ENCODE measurements at places on chromosomes 2 and 18.

GRCh38 chr2:163667064-163667887 is 68.5 kb downstream of the FIGN start:
- H3K36me3 ChIP-seq, result peaks cover 8% of the 10 kb centered on the region
- no peak overlapping the region for H3K4me3 ChIP-seq
- H3K27ac ChIP-seq, result peak overlapping the region; percentile 57
- DNase-seq, result no peak
- no peaks in the 10 kb centered on the region for H3K27me3 ChIP-seq
- H3K4me1 ChIP-seq, result peaks cover 58% of the 10 kb centered on the region

- no peaks in the 10 kb centered on the region for H3K36me3 ChIP-seq
- H3K27me3 ChIP-seq, result peaks cover 7% of the 10 kb centered on the region
- H3K4me1 ChIP-seq, result peaks cover 29% of the 10 kb centered on the region
- H3K27ac ChIP-seq, result no peak overlapping the region
- no peak for DNase-seq
These were observed 3.1 kb upstream of the EXOC6B start for GRCh38 chr2:72828840-72829507.

GRCh38 chr2:4012197-4012596 is 308.8 kb downstream of the DCDC2C start:
- H3K27me3 ChIP-seq, result no peaks in the 10 kb centered on the region
- no peak for DNase-seq
- no peaks in the 10 kb centered on the region for H3K36me3 ChIP-seq
- no peak overlapping the region for H3K27ac ChIP-seq

GRCh38 chr18:76962851-76963250 is 140.5 kb downstream of the ZNF236 start:
- DNase-seq, result no peak
- peaks cover 6% of the 10 kb centered on the region for H3K4me1 ChIP-seq
- no peak overlapping the region for H3K27ac ChIP-seq
- no peaks in the 10 kb centered on the region for H3K27me3 ChIP-seq
- no peak overlapping the region for H3K4me3 ChIP-seq

GRCh38 chr2:54609241-54609640 is 114.2 kb upstream of the EML6 start:
- DNase-seq, result no peak
- peak overlapping the region; percentile 25 for H3K27ac ChIP-seq
- H3K4me1 ChIP-seq, result peaks cover 75% of the 10 kb centered on the region
- no peaks in the 10 kb centered on the region for H3K27me3 ChIP-seq

GRCh38 chr2:1406434-1406833 is 6.8 kb upstream of the TPO start:
- no peaks in the 10 kb centered on the region for H3K36me3 ChIP-seq
- DNase-seq, result no peak
- peaks cover 16% of the 10 kb centered on the region for H3K27me3 ChIP-seq
- H3K4me1 ChIP-seq, result no peaks in the 10 kb centered on the region

DNA sequence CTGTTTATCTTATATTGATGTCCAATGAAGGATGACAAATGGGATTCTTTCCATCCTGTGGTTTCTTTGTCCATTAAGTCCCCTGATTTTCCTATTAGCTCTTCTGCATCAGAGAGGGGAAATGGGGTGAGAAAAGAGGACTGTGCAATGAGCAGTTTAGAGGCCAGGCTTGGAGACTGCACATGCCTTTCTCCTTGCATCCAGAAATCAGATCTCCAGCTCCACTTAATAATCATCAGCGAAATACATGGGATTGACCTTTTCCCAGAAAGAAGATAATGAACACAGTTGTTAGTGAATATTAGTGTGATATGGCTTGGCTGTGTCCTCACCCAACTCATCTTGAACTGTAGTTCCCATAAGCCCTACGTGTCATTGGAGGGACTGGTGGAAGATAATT is 697.4 kb downstream of the CBLN2 start:
- H3K36me3 ChIP-seq, result no peaks in the 10 kb centered on the region
- no peaks in the 10 kb centered on the region for H3K27me3 ChIP-seq
- H3K27ac ChIP-seq, result no peak overlapping the region
- H3K4me3 ChIP-seq, result no peak overlapping the region
- no peaks in the 10 kb centered on the region for H3K4me1 ChIP-seq

- H3K27ac ChIP-seq, result no peak overlapping the region
- H3K27me3 ChIP-seq, result peaks cover 5% of the 10 kb centered on the region
- H3K4me1 ChIP-seq, result no peaks in the 10 kb centered on the region
- no peak for DNase-seq
- no peaks in the 10 kb centered on the region for H3K36me3 ChIP-seq
These were observed 229.9 kb downstream of the ALK start for GRCh38 chr2:29691391-29691950.

DNA sequence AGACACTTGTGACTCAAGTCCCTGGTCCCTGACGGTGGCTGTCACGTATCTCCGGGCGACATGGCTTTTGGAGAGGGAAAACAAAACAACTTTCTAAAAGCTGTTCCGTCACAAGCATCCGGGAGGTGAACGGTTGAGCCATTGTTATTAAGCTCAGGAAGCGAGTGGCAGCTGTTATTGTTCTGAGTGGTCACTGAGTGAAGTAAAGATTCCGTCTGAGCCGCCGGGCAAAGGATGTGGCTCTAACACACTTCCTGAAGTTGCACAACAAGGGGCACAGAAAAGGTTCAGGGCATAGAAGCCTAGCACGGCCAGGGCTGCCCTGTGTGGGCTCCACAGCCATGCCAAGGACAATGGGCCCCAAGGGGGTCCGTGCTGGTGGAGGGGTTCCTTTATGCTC is 24.3 kb downstream of the INPP5D start:
- no peak overlapping the region for H3K27ac ChIP-seq
- H3K27me3 ChIP-seq, result peaks cover 12% of the 10 kb centered on the region
- H3K4me1 ChIP-seq, result peaks cover 6% of the 10 kb centered on the region
- no peak overlapping the region for H3K4me3 ChIP-seq
- no peaks in the 10 kb centered on the region for H3K36me3 ChIP-seq

DNA sequence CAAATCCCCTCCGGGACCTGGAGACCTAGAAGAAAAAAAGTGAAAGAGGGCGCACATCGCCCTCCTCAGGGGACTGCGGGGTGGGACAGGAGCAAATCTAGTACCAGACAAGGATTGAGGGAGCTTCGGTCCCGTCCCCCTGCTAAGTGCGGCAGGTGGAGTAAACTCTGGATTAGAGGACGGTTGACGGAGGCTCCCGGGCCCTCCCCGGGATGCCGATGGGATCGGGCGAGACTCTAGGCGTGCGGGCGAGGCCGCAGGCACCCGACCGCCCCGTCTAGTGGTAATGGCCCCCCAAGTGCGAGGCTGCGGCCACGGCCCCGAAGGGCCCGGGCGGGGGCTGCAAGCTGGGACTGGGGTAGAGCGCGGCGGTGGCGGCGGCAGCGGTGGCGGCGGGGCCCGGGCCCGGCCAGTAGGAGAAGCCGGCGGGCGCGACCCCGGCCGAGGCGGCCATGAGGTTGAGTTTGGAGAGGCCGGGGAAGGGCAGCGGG is 3.5 kb downstream of the FEV start:
- H3K27ac ChIP-seq, result no peak overlapping the region
- no peak for DNase-seq
- H3K4me3 ChIP-seq, result peak overlapping the region; percentile 33
- H3K27me3 ChIP-seq, result peaks cover 62% of the 10 kb centered on the region
- peaks cover 2% of the 10 kb centered on the region for H3K36me3 ChIP-seq

- no peak for DNase-seq
- H3K27ac ChIP-seq, result no peak overlapping the region
- peaks cover 7% of the 10 kb centered on the region for H3K4me1 ChIP-seq
- peaks cover 7% of the 10 kb centered on the region for H3K36me3 ChIP-seq
- H3K4me3 ChIP-seq, result peak overlapping the region; percentile 12
- peaks cover 80% of the 10 kb centered on the region for H3K27me3 ChIP-seq
These were observed 10.6 kb upstream of the HOXD4 start for GRCh38 chr2:176140513-176141317.

DNA sequence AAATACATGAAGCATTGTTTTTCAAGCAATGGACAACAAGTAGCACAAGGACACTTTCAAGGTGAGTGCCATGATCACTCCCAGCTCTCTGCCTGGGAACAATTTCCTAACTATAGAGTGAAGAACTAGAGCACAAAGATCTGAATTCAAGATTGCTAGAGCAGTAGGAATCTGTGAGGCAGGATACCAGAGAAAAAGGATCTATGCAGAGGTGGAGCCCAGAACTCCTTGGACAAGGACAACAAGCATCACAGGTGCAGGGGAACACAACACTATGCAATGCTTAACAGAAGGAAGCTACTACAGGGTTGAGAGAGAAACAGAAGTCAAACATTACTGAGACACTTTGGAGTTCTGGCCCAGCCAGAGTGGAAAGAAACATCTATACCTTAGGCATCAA is 24.7 kb downstream of the ATL2 start:
- no peak overlapping the region for H3K4me3 ChIP-seq
- H3K36me3 ChIP-seq, result peaks cover 4% of the 10 kb centered on the region
- no peaks in the 10 kb centered on the region for H3K27me3 ChIP-seq
- no peak overlapping the region for H3K27ac ChIP-seq
- no peak for DNase-seq

GRCh38 chr2:156511122-156511521 is 74.9 kb downstream of the GPD2 start:
- H3K27me3 ChIP-seq, result no peaks in the 10 kb centered on the region
- peaks cover 11% of the 10 kb centered on the region for H3K4me1 ChIP-seq
- DNase-seq, result no peak
- H3K36me3 ChIP-seq, result peaks cover 16% of the 10 kb centered on the region
- no peak overlapping the region for H3K4me3 ChIP-seq

GRCh38 chr18:58247363-58247834 is 203.4 kb downstream of the NEDD4L start:
- H3K36me3 ChIP-seq, result no peaks in the 10 kb centered on the region
- H3K27ac ChIP-seq, result peak overlapping the region; percentile 14

GRCh38 chr2:11930211-11930761 is 183.9 kb downstream of the LPIN1 start:
- H3K27me3 ChIP-seq, result peaks cover 2% of the 10 kb centered on the region
- H3K36me3 ChIP-seq, result no peaks in the 10 kb centered on the region
- no peak overlapping the region for H3K4me3 ChIP-seq
- H3K4me1 ChIP-seq, result peaks cover 6% of the 10 kb centered on the region
- no peak for DNase-seq

All from chondrocyte (in vitro differentiated cells).